ENCODE measurements at places on chromosomes 12 and 14.

GRCh38 chr14:93343266-93343665 lies 3.7 kb upstream of the COX8C start:
- no peak overlapping the region for H3K27ac ChIP-seq
- no peaks in the 10 kb centered on the region for H3K27me3 ChIP-seq
- no peak for DNase-seq

GRCh38 chr14:64952598-64953309 lies 10.2 kb upstream of the GPX2 start:
- no peak overlapping the region for H3K27ac ChIP-seq
- no peaks in the 10 kb centered on the region for H3K27me3 ChIP-seq
- no peak overlapping the region for H3K4me3 ChIP-seq
- H3K36me3 ChIP-seq, result peaks cover 2% of the 10 kb centered on the region
- H3K4me1 ChIP-seq, result peaks cover 7% of the 10 kb centered on the region

GRCh38 chr12:83005534-83006197 lies 319.0 kb downstream of the TMTC2 start:
- no peaks in the 10 kb centered on the region for H3K27me3 ChIP-seq
- H3K27ac ChIP-seq, result no peak overlapping the region
- H3K4me1 ChIP-seq, result no peaks in the 10 kb centered on the region

- no peak overlapping the region for H3K4me3 ChIP-seq
- H3K36me3 ChIP-seq, result no peaks in the 10 kb centered on the region
- DNase-seq, result no peak
- H3K27ac ChIP-seq, result no peak overlapping the region
- H3K27me3 ChIP-seq, result no peaks in the 10 kb centered on the region
Measured at GRCh38 chr12:104534162-104534856, 77.6 kb downstream of the CHST11 start.

- no peaks in the 10 kb centered on the region for H3K27me3 ChIP-seq
- peak; percentile 73 for DNase-seq
- H3K36me3 ChIP-seq, result no peaks in the 10 kb centered on the region
- H3K27ac ChIP-seq, result peak overlapping the region; percentile 97
Measured at GRCh38 chr14:20683125-20683890, 1.1 kb upstream of the RNASE4 start.

DNA sequence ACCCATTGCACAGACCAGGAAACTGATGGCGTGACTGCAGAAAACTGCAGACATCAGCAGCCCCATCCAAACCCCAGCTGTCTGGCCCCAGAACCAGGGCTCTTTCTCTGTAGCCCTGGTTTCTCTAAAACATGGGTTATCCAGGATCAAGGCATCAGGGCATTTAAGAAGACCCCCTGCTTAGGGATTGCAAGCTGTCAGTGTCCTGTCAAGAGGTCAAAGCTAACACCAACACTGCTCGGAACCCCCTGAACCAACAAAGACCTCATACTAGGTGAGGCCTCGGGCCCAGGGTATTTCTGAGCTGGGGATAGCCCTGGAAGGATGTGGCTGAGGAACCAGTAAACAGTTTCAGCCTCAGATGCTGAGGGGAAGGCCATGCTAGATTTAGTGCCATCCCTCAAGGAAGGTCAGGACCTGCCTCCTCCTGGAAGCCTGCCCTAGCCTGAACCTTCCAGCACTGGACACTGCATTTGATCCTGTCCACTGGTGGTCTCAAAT lies 39.2 kb downstream of the BCL11B start:
- no peaks in the 10 kb centered on the region for H3K36me3 ChIP-seq
- H3K27ac ChIP-seq, result no peak overlapping the region
- no peak overlapping the region for H3K4me3 ChIP-seq
- DNase-seq, result no peak

- H3K27me3 ChIP-seq, result no peaks in the 10 kb centered on the region
- no peaks in the 10 kb centered on the region for H3K4me1 ChIP-seq
- H3K36me3 ChIP-seq, result no peaks in the 10 kb centered on the region
- peak; percentile 62 for DNase-seq
- H3K4me3 ChIP-seq, result peak overlapping the region; percentile 71
Measured at GRCh38 chr14:37591311-37591940, 3.6 kb downstream of the FOXA1 start.

DNA sequence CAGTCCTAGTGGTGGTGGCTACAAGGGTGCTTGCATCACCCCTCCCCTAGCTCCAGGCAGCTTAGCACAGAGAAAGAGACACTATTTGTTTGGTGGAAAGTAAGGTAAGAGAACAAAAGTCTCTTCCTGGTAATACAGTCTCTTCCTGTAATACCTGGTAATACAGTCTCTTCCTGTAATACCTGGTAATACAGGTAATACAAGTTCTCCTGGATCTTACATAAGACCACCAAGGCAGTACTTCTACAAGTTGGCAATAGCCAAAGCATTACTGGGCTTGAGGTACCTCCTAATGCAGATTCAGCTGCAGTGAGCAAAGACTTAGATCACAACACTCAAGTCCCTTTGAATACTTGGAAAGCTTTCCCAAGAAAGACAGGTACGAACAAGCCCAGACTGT lies 77.0 kb downstream of the CATSPERB start:
- H3K36me3 ChIP-seq, result no peaks in the 10 kb centered on the region
- no peak overlapping the region for H3K27ac ChIP-seq
- DNase-seq, result no peak
- no peaks in the 10 kb centered on the region for H3K27me3 ChIP-seq
- no peaks in the 10 kb centered on the region for H3K4me1 ChIP-seq
- H3K4me3 ChIP-seq, result no peak overlapping the region

DNA sequence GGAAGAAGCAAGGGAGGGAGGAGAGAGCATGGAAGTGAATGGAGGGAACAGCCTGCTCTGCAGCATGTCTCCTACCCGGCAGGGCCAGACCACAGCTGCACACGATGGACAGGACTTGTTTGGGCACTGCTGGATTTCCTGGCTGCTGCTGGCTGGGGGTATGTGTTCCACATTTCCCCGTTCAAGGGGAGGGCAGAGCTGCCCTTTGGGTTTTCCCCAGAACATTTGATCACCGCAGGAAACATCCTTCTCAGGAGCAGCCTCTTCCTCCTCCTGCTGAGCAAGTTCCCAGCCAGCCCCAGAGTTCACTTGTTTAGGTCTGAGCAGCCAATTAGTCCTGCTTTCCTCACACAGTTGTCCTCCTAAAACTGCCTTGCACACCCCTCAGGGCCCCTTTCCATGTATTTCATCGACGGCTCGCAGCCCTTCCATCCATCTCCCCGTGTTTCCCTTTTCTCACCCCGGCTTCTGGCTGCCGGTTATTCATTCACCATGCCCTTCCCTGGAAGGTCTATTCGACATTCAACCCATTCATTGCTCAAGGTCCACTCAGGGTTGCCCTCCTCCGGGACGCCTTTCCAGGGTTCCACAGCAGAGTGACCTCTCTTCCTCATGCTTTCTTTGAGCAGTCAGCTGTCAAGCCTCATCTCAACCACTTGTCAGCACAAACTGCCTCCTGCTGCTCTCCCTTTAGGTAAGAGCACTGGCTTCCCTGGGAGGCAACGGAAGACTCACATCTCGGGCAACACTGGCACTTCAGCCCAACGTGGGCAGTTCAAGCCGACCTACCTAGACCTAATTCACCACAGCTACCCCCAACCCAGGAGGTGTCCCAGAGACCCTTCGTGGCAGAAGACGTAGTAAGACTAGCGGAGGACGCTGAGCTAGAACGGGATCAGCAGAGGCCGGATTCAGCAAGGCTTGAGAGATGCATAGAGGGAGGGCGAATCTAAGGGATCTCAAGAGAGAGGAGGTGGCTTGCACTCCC lies 20.1 kb upstream of the ANO2 start:
- no peaks in the 10 kb centered on the region for H3K36me3 ChIP-seq
- H3K27me3 ChIP-seq, result no peaks in the 10 kb centered on the region
- no peak for DNase-seq
- no peaks in the 10 kb centered on the region for H3K4me1 ChIP-seq

- H3K4me3 ChIP-seq, result no peak overlapping the region
- no peaks in the 10 kb centered on the region for H3K4me1 ChIP-seq
- H3K27ac ChIP-seq, result no peak overlapping the region
Measured at GRCh38 chr12:33795536-33795935, 226.8 kb upstream of the ALG10 start.

DNA sequence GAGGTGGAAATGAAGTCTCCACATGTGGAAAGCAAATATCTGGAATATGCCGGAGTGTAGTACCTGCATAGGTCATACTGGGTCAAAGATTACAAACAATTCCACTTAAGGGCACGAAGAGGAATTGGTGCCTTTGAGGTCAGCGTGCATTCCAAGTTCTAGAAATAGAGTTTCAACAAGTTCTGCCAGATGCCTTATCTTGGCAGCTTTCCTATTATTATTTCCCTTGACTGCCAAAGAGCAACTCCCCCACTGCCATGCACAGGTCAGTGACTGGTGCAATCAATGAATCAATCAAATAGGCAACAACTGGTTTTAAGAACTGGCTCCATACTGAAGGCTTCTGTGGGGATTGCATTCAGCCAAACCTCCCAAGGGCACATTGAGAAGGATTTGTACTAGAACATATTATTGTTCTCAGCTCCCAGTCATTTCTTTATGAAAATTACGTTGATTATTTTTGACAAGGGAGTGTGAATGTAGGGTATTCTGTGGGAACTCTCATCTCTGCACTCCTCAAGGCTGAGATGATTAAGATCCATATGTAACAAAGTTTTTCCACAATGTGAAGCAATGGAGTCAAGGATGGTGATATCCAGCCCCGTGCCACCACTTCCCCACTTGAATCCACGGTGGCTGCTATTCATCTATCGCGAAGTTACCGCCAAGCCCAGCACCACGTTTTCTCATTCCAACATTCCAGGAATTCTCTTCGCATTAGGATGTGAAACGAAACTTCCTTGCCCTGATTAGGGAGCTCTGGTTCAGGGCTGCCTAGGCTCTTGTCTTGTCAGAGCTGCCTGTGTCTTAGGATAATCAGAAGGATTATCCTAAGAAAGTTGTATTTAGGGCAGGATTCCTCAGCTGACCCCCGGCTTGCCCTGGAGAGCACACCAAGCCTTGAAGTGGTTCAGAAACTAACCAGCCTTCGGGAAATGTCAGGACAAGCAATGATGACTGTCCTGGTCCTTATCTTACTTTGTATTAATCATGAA lies 115.1 kb upstream of the PCED1B start:
- no peaks in the 10 kb centered on the region for H3K36me3 ChIP-seq
- no peaks in the 10 kb centered on the region for H3K27me3 ChIP-seq
- no peak overlapping the region for H3K27ac ChIP-seq

- no peaks in the 10 kb centered on the region for H3K36me3 ChIP-seq
- H3K4me1 ChIP-seq, result no peaks in the 10 kb centered on the region
- DNase-seq, result no peak
Measured at GRCh38 chr12:25126746-25127145, 68.2 kb downstream of the DNAI7 start.

DNA sequence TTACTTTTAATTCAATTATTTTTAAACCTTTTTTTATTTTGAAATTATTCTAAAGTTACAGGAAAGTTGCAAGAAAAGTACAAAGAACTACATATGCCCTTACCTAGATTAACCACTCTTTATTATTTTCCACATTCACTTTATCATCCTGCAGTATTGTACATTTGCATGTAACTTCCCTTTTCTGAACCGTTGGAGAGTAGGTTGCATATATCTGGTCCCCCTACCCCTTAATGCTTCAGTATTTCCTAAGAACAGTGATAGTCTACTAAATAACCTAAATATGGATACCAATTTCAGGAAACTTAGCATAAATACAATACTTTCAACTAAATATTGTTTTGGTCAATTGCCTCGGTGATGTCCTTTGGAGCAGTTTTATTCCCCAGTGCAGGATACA lies 15.0 kb downstream of the G2E3 start:
- DNase-seq, result no peak
- H3K4me3 ChIP-seq, result no peak overlapping the region
- no peaks in the 10 kb centered on the region for H3K4me1 ChIP-seq
- H3K27me3 ChIP-seq, result no peaks in the 10 kb centered on the region

DNA sequence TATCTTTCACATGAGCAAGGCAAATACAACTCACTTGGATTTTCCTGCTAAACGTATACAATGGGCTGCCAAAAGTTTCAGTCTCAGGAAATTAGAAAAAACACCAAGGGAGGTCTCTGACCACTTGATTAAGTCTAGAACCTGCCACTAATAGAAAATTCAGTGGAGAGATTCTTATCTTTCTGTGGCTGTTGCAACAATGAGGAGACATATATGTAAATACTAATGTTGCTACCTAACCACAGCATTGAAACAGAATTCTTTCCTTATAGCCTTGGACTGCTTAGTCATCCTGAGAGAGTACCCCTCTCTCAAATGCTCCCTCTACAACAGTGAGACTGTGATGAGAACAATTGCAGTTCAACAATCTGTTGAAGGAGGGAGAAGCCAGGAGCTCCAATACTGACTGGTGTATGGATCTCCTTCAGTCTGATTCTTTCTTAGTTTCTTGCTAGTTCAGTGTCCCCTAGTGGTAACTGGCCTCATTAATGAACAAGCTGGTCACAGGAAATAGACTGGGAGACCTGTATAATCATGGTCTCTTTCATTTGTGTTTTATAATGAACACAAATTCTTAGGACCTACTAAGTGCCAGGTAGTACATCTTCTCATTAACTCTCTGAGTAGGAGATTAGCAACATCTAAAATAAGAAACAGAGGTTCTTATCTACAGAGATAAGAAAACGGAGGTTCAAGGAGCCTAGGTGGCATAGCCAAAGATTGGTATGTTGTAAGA lies 164.5 kb downstream of the SLC38A4 start:
- H3K36me3 ChIP-seq, result no peaks in the 10 kb centered on the region
- H3K4me3 ChIP-seq, result no peak overlapping the region
- H3K27ac ChIP-seq, result peak overlapping the region; percentile 35
- no peak for DNase-seq
- H3K4me1 ChIP-seq, result no peaks in the 10 kb centered on the region

DNA sequence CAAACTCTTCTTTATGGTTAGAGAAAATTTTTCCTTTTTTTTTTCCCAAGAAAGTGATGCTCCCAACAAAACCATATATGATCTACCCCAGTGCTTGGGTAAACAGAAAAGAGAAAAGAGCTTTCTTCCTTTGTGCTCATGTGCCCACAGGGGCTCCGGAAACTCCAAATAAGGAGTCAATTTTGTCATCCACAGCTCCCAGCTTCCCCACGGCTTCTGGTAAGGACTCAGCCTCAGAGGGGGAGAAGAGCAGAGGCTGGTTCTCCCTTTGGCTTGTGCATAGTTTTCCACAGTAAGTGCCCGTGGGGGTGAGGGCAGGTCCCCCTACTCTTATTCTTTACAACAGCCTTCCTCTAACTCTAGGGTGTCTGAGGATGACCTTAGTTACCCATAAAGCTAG lies 13.3 kb upstream of the RGS6 start:
- H3K27me3 ChIP-seq, result no peaks in the 10 kb centered on the region
- H3K4me3 ChIP-seq, result no peak overlapping the region
- H3K27ac ChIP-seq, result no peak overlapping the region
- no peaks in the 10 kb centered on the region for H3K36me3 ChIP-seq
- no peaks in the 10 kb centered on the region for H3K4me1 ChIP-seq

GRCh38 chr14:71089971-71090370 lies 182.7 kb downstream of the PCNX1 start:
- no peaks in the 10 kb centered on the region for H3K4me1 ChIP-seq
- H3K27me3 ChIP-seq, result no peaks in the 10 kb centered on the region
- no peak for DNase-seq
- no peak overlapping the region for H3K4me3 ChIP-seq
- peaks cover 3% of the 10 kb centered on the region for H3K36me3 ChIP-seq

- no peak overlapping the region for H3K27ac ChIP-seq
- H3K4me3 ChIP-seq, result no peak overlapping the region
- no peaks in the 10 kb centered on the region for H3K27me3 ChIP-seq
- no peak for DNase-seq
Measured at GRCh38 chr12:61384511-61384910, 875.7 kb upstream of the USP15 start.

All from liver (tissue), 10 donors.